ENCODE measurements at places on chromosomes 3 and 15.

DNA sequence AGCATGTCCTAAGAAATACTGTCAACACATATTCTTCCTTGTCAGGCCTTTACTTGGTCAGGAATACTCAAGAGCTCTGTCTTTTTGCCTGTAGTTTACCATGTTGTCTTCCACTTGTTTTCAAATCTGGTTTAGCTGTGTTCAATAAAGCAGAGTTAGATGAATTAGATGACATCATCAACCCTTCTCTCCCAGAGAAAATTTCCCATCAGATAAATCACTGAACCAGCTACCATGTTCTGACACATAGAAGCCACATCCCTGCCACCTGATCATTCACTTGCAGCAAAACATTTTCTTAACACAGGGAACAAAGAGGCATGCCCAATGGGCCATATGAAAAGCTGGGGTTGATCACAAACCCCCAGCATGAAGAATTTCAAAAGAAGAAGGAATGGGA lies 42.1 kb downstream of the TERC start:
- DNase-seq, result no peak

DNA sequence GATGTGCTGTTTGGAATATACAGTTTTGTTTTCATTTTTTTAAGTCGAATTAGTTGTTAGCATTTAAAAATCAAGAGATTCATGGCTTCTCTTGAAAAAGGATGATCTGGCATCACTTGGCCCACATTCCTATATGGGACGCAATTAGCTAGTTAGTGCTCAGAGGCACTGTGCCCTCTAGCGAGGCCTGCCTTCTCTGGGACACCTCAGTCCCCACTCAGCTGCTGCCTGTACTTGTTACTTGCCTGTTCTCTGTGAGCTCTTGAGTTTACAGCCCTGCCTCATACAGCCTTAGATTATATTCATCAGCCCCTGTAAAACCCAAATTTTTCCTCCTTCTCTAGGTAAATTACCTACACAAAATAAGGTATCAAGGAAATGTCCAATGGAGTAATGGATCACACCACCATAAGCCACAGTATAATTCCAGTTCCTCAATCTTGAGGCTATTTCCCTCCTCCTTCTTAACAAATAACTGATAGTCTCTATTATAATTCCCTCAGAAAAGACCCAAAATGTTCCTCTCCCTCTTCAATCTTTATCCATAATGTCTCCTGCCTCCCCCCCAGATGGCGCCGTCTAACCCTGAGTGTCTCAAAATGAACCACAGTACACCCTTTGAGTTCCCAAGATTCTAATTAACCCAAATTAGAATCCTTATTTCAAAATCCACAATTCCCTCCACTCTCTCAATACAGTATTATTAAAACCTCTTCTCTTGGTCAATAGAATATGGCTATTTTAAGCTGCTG lies 2.7 kb downstream of the ZMAT3 start:
- peak; percentile 40 for DNase-seq

DNA sequence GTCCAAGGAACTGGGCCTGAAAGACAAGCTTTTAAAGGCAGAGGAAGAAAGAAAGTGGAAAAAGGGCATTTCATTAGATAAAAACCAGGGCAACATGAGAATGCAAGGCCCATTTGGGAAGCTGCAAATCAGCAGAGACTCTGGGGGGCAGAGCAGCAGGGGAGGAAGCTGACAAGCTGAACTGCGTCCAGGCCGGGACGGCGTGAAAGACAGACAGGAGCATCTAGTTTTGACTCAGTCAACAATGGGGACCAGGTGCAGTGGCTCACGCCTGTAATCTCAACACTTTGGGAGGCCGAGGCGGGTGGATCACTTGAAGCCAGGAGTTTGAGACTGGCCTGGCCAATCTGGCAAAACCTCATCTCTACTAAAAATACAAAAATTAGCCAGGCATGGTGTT lies 69.9 kb downstream of the CDC25A start:
- no peak for DNase-seq

DNA sequence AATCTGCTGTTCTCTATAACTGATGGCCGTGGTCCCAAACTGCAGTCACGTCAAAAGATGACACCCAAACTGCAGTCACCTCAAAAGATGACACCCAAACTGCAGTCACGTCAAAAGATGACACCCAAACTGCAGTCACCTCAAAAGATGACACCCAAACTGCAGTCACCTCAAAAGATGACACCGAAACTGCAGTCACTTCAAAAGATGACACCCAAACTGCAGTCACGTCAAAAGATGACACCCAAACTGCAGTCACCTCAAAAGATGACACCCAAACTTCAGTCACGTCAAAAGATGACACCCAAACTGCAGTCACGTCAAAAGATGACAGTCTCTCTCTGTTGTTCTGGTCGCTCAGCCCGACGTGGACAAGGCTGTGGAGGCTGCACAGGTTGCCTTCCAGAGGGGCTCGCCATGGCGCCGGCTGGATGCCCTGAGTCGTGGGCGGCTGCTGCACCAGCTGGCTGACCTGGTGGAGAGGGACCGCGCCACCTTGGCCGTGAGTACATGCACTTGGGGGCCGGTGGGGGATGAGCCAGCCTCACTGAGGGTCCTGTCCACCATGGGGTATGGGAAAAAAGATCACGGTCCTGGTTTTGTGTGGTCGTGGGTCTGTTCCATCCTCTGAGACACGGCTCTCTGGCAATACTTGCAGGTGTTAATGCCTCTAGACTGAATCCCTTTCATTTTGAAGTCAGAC lies 7.7 kb downstream of the ALDH1A3 start:
- DNase-seq, result no peak

DNA sequence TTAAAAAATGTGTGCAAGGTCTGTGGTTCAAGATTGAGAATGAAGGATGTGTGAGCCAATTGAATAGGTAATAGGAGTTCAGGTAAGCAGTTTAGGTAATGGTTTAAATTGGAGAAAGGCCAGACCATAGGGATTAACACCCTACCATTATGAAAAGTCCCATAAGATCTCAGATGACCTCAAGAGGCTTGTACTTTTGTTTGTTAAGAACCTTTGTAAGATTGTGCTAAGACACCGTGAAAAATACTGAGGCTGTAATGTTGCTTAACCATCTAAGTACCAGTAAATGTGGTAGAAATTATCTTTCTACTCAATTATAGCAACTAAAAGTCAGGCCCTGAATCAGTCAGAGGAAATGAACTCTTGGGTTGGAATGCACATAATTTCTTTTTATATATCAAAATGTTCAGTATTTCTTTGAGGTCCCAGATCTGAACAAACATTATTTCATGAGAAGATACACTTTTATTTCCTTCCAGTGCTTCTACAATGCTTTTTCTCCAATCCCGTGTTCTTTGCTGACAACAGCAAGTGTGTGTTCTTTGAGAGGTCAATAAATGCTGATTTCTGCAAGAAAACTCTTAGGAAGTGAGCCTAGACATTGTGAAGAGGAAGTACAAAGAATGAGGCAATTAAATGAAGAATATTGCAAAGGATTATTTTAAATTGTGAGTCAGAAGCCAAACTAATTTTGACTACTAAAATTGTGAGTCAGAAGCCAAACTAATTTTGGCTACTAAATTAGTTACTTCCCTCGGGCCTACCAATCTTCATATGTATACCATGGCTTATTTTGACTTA lies 66.4 kb downstream of the TCF12 start:
- DNase-seq, result no peak

GRCh38 chr15:58584789-58585461 lies 153.1 kb downstream of the LIPC start:
- DNase-seq, result no peak

- DNase-seq, result no peak
Measured at GRCh38 chr3:107198581-107199181, 178.6 kb upstream of the CCDC54 start.

- DNase-seq, result no peak
Measured at GRCh38 chr3:42529468-42529867, 27.0 kb downstream of the VIPR1 start.

GRCh38 chr3:161822291-161822690 lies 325.7 kb downstream of the OTOL1 start:
- DNase-seq, result no peak

- no peak for DNase-seq
Measured at GRCh38 chr3:126908752-126909275, 74.1 kb upstream of the PLXNA1 start.

DNA sequence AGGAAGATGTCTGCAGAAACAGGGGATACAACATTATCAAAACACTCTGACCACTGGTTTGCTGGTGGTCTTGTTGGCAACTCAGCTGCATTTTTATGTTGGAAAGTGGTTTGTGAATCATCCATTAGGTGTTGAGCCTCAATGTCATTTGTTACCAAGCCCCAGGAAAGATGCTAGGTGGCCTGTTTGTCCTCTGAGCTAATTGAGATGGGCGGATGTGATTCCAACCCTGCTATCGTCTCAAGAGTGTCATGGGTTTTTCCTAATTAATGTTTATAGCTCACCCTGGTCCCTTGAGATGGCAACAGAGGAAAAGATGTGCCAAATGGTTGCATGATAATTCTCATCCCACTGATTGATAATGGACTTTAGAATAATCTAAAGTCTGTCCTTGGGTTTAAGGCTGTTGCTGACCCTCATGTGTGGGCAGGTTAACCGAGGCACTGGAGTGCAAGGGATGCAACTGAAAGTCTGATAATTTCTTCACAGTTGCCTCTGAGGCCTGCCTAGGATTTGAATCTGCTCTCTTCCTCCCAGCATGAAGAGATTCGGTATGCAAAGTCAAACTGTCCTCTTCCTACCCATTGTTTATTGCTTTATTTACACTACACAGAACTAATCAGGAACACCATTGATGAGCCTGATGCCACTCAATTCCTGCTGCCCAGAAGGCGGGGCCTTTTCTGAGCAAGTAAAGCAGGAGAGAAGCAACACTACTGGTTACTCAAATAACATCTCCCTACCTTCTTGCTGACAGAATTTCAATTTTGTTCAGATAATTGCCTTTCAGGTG lies 166.2 kb upstream of the TBC1D5 start:
- no peak for DNase-seq

DNA sequence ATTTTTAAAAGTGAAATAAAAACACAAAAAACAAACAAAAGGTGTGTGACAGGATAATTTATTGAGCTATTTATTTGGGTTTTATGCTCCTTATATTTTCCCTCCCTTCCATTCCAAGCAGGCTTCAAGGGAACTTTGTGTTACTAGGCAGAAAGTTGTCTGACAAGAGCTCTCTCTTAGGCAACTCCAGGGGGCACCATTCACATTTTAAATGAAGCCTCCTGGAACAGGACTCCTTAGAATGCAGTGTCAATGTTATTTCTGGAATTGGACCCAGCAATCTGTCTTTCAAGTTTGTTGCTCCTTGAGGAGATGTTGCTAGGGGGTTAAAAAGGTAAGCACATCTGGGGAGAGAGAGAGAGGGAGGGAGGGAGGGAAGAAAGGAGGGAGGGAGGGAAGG lies 5.4 kb upstream of the RFX7 start:
- DNase-seq, result peak; percentile 11

GRCh38 chr3:194702545-194702944 lies 16.9 kb downstream of the FAM43A start:
- no peak for DNase-seq

- DNase-seq, result no peak
Measured at GRCh38 chr3:133804896-133805295, 719 bp upstream of the SRPRB start.

GRCh38 chr3:192907784-192908183 lies 9.9 kb downstream of the MB21D2 start:
- DNase-seq, result no peak

DNA sequence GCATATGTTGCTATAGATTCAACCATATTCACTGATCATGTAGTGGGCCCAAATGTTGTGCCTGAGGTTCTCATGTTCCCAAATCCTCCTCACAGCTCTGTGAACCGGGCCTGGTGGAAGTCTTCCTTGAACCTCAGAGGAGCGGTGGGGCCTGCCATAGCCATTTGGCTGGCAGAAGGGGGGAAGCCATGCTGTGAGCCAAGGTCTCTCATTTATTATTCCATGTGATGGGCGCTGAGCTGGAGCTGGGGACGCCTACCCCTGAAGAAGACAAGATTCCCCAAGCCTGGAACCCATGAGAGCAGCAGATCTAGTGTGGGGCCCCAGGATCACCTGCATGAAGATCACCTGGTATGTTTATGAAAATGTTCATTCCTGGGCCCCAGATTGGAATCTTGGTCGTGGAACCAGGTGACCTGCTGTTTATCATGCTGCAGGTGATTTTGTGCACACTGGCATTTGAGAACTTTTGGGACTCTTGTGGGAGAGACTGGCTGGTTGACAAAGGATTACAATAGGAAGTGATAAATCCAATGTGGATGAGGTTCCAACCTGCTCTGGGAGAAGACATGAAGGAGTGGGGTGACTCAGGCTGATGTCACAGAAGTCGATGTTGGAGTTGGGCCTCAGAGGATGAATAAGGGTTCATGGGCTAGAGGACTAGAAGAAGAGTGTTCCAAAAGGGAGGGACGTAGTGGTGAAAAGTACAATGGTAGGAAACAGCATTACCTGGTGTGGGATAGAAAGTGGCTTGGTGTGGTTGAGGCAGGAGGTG lies 102.1 kb downstream of the ASB7 start:
- no peak for DNase-seq

DNA sequence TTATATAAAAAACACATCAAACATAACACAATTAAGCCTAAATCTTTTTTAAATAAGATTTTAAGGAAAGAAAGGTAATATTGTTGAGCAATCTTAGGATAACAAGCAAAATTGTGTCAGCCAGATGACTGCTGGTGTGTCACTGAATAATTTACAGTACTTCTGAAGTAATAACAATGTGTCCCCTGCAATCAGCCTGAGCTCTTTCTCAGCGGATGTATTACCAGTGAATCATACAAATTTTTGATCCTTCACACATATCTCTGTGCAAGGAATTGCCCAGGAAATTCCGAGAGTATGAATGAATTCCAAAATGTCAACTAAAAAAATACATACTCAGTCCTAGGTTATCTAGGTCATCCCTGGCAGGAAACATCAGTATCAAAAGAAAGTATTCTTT lies 76.6 kb upstream of the PTX3 start:
- DNase-seq, result no peak

- DNase-seq, result no peak
Measured at GRCh38 chr3:184355261-184356040, 6.0 kb downstream of the CLCN2 start.

- DNase-seq, result no peak
Measured at GRCh38 chr15:70281811-70282307, 184.1 kb upstream of the TLE3 start.

GRCh38 chr15:84982301-84982920 lies 755 bp downstream of the PDE8A start:
- no peak for DNase-seq

DNA sequence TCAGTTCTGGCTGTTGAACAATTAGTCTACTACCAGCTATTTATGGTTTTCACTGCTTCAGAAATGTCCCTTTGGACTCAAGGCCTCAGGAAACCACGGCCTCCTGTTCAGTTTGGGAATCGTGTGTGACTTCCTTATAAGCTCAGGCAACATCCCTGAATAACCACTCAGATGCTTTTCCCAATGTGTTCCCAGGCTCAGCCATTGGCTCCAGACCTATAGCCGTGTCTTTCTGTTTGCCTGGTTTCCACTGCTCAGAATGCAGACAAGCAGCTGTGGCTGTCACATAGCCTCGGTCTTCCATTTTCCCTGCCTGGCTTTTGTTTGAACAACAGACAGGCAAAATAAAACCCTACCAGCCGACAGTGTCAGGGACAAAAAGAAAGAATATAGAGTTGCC lies 63.2 kb upstream of the ATP2B2 start:
- no peak for DNase-seq

- no peak for DNase-seq
Measured at GRCh38 chr3:184688251-184688881, 23.5 kb downstream of the MAGEF1 start.

GRCh38 chr3:124569761-124570160 lies 160.5 kb upstream of the UMPS start:
- no peak for DNase-seq

GRCh38 chr3:22959593-22959992 lies 243.5 kb upstream of the UBE2E2 start:
- no peak for DNase-seq

- DNase-seq, result no peak
Measured at GRCh38 chr3:131907796-131908195, 127.0 kb downstream of the CPNE4 start.

All from NCI-H345 (cell line).